ENCODE measurements at places on chromosomes 1 and 21.

GRCh38 chr1:165241321-165241720, 115.2 kb downstream of the LMX1A start:
- no peak for DNase-seq

DNA sequence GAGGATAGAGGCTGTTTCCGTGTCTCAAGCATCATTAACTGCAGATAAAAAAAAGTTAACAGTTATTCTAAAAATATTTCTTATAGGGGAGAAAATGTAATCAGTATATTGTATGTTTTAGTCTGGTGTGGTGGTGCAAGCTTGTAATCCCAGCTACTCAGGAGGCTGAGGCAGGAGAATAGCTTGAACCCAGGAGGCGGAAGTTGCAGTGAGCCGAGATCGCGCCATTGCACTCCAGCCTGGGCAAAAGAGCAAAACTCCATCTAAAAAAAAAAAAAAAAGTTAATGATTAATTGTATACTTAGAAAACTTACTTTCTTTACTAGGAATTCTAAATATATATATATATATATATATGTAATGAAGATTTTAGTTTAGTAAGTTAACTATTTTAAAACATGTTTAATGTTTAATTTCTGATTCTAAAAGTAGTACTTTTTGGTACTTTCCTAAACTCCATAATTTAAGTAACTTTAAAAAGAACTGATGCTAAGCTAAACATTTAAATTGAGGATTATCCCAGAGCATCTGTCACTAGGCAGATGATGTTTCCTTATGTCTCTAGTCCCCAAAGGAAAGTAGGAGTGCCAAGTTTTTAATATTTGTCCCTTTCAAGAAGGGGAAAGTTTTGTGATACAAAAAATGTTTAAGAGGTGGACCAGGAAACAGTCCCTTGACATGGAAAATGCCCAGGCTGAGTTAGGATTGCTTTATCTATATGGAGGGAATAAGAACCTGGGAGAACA, 66.3 kb downstream of the DYRK1A start:
- no peak for DNase-seq

DNA sequence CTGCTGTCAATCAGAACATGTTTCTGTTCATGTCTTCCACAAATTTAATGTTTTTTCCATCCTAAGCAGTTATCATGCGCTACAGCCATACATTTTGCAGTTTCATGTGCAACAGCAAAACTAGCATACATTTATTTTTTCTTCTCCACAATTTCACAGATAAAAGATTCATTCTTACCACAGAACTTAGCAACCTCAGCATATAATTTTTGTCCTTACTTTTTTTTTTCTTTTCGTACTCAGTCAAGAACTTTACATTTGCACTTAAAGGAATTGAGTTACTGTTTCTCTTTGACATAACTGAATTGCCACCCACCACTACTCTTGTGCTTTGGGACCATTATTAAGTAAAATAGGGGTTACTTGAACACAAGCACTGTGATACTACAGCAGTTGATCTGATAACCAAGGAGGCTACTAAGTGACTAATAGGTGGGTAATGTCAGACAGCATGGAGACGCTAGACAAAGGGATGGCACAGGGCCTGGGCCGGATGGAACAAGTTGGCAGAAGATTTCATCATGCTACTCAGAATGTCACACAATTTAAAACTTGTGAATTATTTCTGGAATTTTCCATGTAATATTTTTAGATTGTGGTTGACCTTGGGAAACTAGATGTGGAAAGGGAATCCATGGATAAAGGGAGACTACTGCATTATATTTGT, 50.2 kb upstream of the LHX8 start:
- no peak for DNase-seq

DNA sequence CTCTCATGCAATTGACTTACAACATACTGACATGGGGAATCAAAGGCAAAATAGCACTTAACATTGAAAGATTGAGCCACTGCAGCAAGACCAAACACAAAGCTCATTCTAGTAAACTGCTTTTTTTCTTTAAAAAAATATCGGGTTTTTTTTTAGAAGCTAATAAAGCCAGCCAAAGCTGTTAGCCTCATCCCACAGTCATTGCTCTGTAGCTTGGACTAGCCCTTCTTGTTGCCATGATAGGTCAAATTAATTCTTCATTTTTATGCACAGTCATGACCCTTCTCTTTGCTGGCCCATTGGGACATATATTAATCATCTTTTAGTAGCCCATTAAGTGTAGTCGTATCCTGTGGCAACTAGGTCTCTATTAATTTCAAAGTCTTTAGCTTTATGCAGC, 231.3 kb downstream of the ADGRL2 start:
- DNase-seq, result no peak

GRCh38 chr1:101769520-101769919, 227.2 kb downstream of the OLFM3 start:
- no peak for DNase-seq

DNA sequence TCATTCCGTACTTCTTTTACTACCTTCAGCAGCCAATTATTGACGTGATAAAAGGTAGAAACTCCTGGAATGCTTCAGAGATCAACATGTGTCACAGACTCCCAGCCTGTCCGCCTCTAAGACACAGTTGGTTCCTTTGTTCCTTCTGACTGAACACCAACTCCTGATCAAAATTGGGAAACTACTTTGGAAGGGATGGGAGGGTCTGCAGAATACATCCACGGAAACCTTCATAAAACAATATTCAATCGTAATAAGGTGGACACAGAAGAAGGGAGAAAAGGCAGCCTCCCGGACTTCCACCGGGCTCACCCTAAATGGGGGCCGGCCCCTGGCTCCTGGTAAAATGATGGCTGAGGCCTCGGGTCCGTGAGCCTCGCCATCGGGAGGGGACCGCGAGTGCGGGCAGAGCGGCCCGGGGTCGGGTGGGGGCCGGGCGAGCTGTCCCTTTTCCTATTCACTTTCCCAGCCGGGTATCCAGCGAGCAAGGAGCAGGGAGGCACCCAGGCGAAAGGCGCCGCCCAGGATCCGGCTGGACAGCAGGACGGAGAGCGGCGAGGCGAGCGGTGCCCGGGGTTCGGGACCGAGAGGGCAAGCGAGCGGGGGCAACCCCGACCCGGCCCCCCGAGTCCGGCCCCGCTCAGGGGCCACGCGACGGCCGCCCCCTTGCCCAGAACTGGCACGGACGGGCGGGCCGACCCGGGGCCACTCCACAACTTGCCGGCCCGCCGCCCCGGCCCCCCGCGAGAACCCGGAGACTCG, 805 bp downstream of the NRIP1 start:
- peak; percentile 52 for DNase-seq

- DNase-seq, result no peak
These were observed 71.3 kb upstream of the CNTN2 start for GRCh38 chr1:204971517-204972336.

DNA sequence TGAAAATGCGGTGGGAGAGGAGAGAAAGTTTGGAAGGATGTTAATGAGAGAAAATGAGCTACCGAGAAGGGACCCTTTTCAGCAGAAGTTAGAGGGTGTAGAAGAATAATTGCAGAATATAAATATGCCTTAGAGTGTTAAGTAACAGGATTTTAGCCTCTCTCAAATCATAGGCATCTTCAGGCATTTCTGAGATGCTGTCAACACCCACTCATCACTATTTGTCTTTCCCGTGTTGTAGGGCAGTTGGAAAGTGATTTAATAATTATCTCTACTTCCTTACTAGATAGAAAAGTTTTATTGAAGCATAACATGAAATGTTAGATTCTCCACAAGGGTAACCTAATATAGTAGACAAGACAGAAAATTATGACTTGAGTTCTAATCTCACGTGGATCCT, 96.4 kb upstream of the RGS4 start:
- DNase-seq, result no peak

- no peak for DNase-seq
These were observed 38.6 kb downstream of the CAPN2 start for GRCh38 chr1:223750730-223751570.

DNA sequence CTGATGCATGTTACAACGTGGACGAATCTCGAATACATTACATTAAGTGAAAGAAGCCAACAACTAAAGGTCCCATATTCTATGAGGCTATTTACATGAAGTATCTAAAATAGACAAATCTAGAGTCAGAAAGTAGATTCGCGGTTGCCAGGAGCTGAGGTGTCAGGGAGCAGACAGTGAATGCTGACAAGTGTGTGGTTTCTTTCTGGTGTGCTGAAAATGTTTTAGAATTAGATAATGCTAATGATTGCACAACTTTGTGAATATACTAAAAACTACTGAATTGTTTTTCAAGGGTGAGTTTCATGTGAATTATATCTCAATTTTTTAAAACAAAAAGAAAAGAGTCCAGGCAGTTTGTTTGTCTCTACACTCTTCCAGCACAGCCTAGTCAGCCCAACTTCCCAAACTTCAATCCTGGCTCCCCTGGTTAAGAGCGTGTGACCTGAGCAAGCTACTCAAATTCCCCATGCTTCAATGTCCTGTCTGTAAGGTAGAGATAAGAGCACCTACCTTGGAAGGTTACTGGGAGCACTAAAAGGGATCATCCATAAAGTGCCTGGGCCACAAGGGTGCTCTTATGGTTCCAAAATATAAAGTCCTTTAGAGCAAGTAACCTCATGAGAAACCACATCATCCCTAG, 20.9 kb downstream of the HLCS start:
- DNase-seq, result no peak

DNA sequence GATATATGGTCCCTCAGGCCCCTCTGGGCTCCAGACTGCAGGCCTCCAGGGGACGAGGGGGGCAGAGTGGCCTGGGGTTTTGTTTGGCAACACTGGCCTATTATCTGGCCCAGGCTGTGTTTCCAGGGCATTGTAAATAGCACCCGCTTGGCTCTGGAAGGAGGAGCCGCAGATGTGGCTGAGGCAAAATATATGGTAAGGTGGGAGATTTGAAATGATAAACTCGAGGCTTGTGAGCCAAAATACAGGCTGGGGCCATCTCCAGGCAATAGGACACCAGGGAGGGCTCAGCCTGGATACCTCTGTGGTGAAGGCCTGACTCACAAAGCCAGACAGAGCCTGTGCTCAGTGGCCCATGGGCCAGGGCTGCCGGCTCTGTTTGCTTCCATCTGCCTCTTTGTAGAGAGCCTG, 14.0 kb downstream of the NAV1 start:
- DNase-seq, result no peak

DNA sequence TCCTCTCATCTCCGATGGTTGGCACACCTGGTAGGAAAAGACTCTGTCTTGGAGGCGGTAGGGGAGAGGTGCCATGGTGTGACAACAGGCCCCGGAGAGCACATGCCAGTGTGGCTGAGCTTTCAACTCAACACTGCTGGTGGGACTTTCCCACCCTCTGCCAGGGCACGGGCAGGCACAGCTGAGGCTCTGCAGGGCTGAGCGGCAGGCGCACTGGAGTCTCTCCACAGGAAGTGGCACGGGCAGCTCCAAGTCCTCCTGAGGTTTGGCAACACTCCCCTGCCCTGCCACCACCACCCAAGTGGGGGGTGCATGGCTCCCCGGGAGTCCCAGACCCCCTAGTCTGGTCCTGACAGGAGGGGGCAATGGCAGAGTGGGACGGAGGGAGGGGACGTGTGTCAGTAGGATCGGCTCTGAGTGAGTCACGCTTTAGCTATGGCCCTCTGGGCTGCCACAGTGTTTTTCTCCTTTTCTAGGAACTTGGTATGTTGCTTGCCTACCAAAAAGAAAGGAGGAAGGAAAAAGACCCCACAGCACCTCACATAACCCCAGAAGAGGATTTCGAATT, 27.3 kb upstream of the EVA1B start:
- no peak for DNase-seq

- DNase-seq, result no peak
These were observed 12.8 kb downstream of the RGL1 start for GRCh38 chr1:183817576-183818288.

GRCh38 chr1:184061396-184062003, 10.0 kb downstream of the TSEN15 start:
- no peak for DNase-seq

GRCh38 chr1:14304381-14304865, 294.1 kb upstream of the KAZN start:
- no peak for DNase-seq

Measured in amygdala (tissue), 56 donors.